Right ventricle myocardium superior (tissue), 1 donor: ENCODE measurements at places on chromosomes 13 and 19. TPM values are rescaled to one million over a fixed set of nuclear protein-coding genes. Genes with fewer than 3 reads are reported as not detected.

GRCh38 chr13:24362435-24362952 is 53.1 kb downstream of the C1QTNF9 start:
- DNase-seq: no peak

DNA sequence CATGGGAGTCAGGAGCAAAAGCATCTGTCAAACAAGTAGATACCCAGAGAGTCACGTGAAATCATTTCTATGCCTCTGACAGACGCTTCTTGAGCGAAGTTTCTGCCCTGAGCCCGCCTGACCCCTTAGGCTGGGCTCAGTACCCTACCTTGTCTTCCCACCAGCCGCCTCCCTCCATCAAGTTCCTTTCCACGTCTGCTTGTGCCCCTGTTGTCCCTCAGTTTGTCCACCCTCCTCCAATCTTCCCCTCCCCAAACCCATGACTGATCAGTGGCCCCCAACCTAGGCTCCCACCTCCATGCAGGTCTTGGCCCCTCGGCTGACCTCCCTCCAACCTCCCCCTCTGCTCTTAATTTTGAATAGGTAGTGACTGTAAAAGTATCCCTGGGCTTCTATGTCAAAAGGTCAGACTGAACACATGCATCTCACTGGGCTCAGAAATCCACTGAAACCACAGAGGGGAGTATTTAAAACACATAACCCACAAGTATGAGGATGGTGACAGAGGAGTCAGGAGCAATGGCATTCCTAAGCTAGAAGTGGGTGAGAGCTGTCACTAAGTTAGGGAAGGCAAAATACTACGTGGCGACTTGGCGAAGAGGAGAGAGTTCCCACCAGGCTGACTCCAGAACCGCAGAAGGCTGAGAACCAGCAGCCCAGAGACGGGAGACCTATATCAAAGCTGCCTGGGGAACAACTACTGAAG is 1.7 kb upstream of the ZNF446 start:
- no peak for DNase-seq

DNA sequence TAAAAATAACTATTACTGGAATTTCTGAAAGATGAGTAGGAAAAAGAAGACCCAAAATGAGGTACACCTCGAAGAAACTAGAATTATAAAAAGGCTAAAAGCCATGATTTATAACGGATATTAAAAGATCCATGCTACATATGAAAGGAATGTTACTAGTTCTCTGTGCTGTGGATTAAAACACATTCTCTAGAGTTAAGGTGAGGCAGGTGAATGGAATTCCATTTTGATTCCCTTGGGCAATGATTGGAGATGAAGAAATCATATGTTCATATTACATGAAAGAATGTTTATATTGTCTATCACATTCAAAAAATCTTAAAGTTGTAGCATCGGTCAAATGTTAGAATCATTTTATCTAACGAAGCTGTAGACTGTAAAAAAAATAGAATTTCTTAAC is 783.7 kb downstream of the PCDH9 start:
- DNase-seq: no peak

DNA sequence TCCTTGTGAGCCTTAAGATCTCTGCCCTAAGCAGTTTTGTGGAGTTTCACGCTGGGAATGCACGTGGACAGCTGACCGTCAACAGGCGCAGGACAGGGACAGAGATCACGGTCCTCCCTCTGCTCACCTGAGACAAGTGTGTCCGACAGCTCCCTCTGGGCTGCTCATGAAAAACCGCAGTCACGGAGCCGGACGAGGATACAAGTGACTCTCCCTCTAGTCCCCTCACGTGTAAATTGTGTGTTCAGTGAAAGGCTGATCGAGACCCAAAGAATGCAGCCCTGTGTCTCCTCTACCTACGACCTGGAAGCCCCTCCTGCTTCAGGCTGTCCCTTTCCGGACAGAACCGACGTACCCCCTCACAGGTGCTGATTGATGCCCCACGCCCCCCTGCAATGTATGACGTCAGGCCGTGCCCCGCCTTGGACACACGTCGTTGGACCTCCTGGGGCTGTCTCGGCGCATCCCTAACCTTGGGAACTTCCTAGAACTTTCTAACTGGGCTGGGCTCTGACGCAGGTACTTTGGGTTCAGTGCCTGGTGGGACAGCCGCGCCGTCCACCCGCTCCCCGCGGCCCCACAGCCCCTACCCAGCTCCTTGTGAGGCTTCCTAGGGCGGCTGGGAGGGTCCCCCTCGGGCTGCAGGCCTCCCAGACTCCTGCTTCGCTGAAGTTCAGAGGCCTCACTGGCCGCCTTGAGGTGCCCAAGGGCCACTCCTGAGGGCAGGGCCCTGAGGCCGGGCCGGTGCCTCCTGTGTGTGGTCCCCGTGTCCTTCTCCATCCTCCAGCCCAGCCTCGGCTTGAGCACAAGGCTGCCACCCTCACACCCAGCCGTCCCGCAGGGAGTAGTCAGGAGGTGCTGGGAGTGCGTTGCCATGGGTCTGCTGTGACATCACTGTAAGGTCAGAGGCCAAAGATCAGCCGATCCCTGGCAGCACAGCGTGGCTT is at the start of gene C13orf46:
TSS of gene C13orf46 (minus strand) at position 859 of the 947 bp plus-strand sequence. CDS start at position 780, 79 bp downstream.
- peak; percentile 32 for DNase-seq

GRCh38 chr19:10402441-10403038 is 802 bp downstream of the CDC37 start:
- DNase-seq: peak; percentile 69

DNA sequence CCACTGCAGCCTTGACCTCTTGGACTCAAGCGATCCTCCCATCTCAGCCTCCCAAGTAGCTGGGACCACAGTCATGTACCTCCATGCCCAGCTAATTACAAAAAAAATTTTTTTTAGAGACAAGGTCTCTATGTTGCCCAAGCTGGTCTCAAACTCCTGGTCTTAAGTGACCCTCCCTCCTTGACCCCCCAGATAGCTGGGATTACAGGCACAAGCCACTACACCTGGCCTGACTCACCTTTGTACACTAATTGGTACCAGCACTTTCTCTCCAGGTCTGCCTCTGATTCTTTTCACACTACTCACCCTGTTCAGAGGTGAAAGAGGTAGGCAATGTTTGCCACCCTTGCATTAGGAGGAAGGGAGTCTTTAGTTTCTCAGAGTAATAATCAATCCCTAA is 5.5 kb upstream of the EPS15L1 start:
- no peak for DNase-seq

GRCh38 chr19:40398417-40399131 is 8.6 kb upstream of the HIPK4 start:
- DNase-seq: peak; percentile 56

GRCh38 chr19:29454109-29454508 is 71.7 kb upstream of the VSTM2B start:
- no peak for DNase-seq

GRCh38 chr13:86918682-86919081 is 752.5 kb upstream of the SLITRK5 start:
- no peak for DNase-seq

Gene CPAMD8
- total RNA-seq: 14.1 TPM

DNA sequence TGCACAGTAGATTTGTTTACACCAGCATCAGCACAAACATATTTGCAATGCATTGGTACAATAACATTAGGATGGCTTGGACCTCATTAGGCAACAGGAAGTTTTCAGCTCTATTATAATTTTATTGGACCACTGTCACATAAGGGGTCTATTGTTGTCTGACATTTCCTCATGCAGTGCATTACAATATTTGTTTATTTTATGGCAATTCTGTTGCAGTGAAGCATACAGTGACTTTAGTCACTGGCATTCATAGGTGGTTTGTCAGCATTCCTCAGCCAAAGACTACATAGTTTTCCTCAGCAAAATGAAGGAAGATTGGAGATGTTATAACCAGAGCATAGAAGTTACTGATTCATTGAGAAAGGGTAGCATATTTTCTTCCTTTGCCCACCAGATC is 1732.9 kb downstream of the PCDH9 start:
- no peak for DNase-seq
